ENCODE measurements at places on chromosomes 11 and 22.

- no peak for DNase-seq
These were observed 37.7 kb upstream of the ANO1 start for GRCh38 chr11:70040452-70040851.

GRCh38 chr22:33057363-33057995 is 702 bp downstream of the SYN3 start:
- DNase-seq = no peak

DNA sequence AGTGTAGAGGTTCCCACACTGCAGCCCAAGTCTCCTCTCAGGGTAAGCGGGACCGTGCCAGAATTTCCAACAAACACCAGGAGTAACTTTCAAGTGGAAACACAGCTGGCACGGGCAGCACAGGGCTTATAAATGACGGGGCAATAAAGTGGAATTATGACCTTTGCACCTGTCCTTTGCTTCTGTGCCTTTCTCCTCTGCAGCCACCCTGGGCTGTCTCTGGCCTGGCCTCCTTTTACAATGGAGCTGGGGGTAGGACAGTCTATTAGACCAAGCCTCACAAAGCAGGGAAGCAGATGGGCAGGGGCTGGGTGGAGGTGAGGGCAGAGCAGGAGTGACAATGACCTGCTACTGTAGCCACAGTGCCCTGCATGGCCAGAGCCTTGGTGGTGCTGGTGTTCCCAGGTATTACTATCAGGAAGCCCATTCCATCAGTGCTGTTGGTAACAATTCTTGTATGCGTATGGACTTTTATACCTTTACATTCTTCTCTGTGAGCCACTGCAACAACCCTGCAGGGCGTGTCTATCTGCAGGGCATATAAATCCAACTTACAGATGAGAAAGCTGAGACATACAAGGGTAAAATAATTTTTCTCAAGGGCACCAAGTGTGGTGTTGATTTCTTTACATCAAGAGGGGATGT is 387.8 kb downstream of the CTTN start:
- DNase-seq = no peak

- DNase-seq = no peak
These were observed 43.0 kb upstream of the RTL6 start for GRCh38 chr22:44540756-44541670.

- DNase-seq = no peak
These were observed 420.0 kb downstream of the CTTN start for GRCh38 chr11:70818351-70818750.

DNA sequence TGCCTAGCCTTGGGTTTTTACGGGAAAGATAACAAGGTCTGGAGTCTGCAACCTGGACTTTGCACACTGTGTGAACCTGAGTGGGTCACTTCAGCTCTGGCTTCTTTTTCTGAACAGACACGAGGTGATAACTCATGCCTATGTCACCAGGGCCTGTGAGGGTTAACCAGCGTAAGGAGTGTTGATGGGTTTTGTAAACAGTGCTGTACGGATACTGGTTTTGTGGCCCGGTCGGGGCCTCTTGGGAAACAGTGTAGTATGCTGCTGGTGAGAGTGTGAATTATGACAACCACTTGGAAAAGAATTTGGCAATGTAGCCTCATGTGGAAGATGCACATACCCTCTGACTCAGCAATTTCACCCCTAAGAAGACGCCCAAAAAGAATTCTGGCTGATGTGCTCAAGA is 266.8 kb downstream of the MN1 start:
- DNase-seq = peak; percentile 25

All from AG08396 (cell line).